Esophagus squamous epithelium (tissue), 5 donors: ENCODE measurements at places on chromosomes 1 and 21. TPM values are rescaled to one million over a fixed set of nuclear protein-coding genes. Genes with fewer than 3 reads are reported as not detected.

DNA sequence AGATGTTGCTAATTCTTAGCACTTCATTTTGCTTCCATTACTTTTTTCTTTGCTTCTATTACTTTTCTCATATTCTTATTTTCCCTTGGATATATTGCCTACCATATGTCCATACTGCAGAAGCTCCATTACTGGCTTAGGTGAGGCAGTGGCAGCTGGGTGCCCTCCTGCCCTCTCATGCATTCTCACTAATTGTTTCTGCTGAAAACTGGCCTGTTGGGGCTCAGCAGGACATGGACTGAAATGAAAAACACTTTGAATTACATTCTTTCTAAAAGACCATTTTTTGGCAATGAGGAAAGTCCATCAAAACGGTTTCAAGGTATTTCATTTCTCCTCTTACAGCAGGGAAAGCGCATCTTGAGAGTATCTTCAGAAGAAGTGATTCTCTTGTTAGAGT, 122.9 kb downstream of the MAST2 start:
- DNase-seq, result no peak

GRCh38 chr1:206143537-206144172, 26.5 kb upstream of the AVPR1B start:
- no peak for DNase-seq

DNA sequence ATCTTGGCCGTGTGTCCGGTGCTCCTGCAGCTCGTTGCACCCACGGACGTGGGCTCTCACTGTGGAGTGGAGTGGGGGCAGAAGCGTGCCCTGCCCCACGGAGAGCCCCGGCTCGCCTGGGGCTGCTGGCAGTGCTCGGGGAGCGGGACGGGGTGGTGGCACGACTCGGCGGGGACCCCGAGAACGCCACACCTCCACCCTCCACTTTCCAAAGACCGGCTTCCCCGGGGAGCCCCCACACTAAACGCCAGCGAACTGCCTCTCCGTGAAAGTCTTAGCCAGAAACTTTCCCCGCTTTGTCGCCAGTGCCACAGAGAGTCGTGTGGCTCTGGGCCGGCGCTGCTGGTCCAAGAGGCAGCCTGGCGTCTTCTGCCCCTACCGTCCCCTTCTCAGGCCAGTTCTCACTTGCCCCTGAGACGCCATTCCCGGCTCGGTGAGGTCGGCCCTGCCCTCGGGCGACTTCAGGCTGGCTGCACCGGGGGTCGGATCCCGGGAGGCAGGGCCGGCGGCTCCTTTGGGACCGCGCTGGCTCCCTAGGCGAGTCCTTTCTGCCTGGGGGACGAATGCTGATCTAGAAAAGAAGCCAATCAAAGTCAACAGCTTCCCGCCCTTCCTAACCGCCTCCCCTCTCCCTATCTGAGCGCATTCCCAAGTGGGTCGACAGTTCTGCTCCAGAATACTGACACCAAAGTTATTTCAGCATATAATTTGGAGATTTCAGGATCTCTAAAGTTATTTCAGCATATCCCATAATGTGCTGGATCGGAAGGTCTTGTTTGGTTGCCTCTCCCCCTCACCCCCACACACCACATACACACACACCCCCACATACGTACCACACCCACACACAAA, 2.6 kb upstream of the SAMD13 start:
- DNase-seq, result no peak

- DNase-seq, result no peak
These were observed 27.7 kb upstream of the MAGOH start for GRCh38 chr1:53266038-53266437.

DNA sequence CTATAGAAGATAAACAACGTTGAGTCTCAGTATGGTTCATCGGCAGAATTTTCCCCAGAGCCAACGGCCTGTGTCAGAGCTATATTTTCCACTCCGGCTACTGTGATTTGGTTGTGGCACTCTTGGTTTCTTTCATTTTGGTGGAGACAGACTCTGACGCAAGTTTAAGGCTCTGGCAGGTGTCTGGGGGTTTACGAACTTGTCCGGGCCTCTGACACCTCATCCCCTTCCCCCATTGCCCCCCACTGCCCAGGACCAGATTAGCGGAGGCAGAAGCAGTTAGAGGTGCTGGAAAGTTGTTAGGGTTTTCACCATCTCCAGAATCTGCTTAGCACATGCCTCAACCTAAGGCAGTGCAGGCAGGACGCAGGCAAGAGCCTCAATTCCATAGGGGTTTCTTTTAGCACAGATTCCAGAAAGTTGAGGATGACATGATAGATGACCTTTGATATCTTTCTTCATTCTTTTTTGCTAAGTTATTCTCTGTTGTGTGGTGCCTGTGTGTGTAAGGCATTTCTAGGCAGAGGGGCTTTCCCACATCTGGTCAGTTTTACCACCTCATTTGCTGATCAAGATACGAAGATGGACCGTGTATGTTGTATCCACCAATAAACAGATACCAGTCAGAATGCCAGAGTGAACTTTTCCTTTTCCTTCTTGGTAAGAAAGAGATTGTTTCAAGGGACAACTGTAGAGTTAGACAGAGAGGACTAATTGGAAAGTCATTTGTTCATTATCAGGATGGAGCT, 18.4 kb upstream of the IL10 start:
- DNase-seq, result no peak

GRCh38 chr1:84366786-84367185, 31.5 kb upstream of the DNASE2B start:
- no peak for DNase-seq

Gene ADGRL4
- total RNA-seq, result 3.2 TPM

Gene RPE65
- total RNA-seq, result not detected

GRCh38 chr1:232143315-232143886, 486.5 kb downstream of the SIPA1L2 start:
- DNase-seq, result no peak

DNA sequence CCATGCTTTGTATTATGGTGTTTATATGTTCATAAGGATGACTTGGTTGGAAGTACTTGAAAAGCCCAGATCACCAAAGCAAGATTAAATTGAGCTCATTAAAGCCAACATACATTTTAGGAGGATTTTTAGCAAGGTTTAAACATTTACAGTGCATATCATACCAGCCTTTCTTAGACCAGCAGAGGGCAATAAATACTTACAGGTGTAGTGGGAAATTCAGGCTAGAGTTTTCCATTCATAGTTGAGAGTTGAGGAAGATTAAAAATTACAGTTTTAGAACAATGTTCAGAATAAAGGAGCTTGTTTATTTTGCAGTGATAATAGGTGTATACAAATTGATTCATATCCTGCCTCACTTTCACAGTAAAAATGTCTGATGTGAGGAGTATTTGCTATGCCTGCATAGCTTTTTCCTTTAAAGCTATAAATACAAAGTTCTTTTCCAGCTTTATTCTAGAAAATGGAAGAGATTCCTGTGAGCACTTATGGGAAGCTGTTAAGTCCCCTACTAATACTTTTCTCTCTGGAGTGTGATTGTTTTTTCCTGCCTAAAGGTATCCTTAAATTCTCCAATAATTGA, 35.3 kb downstream of the DTL start:
- no peak for DNase-seq

- no peak for DNase-seq
These were observed 492 bp upstream of the COLGALT2 start for GRCh38 chr1:184037849-184038591.

DNA sequence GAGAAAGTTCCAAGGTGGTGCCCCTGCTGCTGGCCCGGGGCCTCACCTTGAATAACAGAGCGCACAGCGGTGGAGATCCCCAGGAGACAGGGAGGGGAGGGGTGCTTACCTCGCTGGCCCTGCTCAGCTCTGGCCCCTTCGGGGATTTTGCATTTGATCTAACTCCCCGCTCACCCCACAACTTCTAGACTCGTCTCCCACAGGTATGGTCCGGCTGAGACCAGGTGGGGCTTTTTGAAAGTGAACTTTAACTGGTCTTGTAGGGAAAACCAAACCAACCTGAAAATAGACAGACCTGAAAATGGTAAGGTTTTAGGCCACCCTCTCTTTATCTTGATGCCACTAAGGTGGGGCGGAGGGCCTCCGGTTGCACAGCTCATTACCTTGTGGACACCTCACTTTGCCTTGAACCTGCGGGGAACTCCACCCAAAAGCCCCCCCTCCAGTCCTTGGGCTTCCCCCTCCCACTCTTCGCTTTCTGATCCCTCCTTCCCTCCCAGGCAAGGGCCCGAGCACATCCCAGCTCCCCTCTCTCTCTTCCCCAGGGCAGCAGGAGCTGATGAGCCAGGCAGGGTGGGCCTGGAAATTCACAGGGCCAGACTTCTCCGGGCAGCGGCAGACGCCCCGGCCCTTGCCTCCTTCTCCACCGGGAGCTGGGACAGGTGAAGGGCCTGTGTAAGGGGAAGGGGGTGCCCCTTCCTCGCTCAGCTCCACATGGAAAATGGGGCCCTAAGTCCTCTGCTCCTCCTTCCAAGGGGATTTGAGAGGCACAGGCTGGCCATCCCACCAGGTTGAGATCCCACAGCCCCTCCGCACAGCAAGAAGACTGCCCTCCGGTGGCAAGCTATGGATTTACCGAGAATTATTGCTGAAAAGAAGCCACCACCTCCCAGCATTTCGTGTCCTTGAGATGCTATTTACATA, 16.1 kb downstream of the TNFRSF8 start:
- DNase-seq, result peak; percentile 5
